ENCODE measurements at places on chromosomes 2 and 18.

- DNase-seq: no peak
Observed at GRCh38 chr2:230358305-230358704, 31.3 kb downstream of the SP140L start.

DNA sequence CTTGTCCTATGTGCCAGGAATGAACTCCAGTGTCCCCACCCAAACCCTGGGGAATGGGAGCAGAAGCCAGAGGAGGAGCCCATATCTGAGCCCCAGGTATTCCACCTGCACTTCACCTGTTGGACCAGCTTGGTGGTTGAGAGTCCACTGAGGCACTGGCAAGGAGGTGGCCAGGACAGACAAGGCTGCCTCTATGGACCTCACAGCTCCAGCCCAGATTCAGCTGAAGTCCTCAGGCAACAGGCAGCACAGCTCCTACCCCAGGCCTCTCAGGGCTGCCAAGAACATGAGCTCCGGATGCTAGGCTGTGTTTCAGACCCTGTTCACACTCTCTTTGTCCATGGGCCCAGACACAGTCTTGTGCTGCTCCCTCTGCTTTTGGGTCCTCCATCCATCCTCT is 2.9 kb upstream of the IL1F10 start:
- no peak for DNase-seq

GRCh38 chr18:62165583-62165982 is 21.3 kb downstream of the PIGN start:
- no peak for DNase-seq

- no peak for DNase-seq
Observed at GRCh38 chr2:200509235-200509611, 645 bp downstream of the KCTD18 start.

DNA sequence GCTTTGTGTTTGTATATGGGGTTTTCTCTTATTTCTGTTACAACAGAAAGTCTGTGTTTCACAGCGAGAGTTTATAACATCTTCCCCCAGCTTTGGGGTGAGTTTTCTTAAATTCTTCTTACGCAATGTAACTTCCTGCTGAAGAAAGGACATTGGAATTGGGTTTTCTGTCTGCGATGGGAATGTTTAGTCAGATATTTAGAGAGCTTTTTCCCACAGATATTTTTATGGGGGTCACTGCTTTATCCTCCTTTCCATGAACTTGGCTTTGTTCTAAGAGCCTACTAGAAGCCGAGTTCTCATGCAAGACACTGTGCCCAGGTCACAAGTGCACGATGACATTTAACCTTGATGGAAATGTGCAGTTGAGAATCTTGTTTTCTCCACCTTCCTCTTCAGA is 22.1 kb downstream of the B3GNT2 start:
- DNase-seq: no peak

GRCh38 chr2:201978986-201979385 is 54.7 kb upstream of the FZD7 start:
- no peak for DNase-seq

DNA sequence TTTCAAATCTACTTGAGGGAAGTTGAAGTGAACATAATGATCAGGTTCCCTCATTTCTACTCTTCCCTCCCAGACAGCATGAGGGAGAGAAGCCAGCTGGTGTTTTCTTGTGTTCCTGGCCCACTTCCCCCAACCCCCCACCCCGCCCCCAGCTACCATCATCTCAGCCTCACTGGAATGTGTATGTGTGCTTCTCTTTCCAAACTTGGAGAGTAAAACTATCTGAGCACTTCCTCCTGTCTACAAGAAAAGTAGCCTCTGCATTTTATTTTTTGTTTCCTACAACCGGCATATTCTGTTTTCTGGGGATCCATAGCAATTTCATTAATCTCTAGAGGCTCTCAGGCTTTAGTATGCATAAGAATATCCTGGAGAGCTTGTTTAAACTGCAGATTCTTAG is 53.6 kb upstream of the GRHL1 start:
- no peak for DNase-seq

Measured in central memory CD4-positive, alpha-beta T cell (primary cell).